T-helper 22 cell (primary cell): ENCODE measurements at places on chromosomes 4 and X.

GRCh38 chrX:14673236-14673635, 143.9 kb downstream of the GLRA2 start:
- DNase-seq, result no peak

- no peak for DNase-seq
These were observed 105.5 kb downstream of the PRRG1 start for GRCh38 chrX:37454537-37455285.

GRCh38 chrX:129493643-129494042, 29.6 kb downstream of the SMARCA1 start:
- DNase-seq, result no peak

DNA sequence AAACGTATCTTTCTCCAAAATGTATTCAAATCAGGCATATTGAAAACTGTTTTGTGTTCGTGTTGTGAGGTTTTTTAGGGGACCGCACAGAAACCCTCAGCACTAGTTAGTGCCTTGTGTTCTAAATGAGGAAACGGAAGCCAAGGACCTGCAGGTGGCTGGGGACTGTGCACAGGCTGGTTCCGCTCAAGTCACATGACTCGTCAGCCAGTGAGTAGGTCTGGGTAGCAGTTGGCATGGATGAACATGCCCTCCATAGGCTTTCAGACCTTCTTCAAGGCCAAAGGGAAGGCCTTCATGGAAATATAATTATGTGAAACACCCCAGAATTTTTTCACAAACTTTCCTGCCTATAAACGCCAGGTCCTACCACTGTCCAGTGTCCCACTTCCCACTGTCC, 1.3 kb upstream of the F11 start:
- no peak for DNase-seq

- no peak for DNase-seq
These were observed 102.3 kb upstream of the MTM1 start for GRCh38 chrX:150465881-150466775.

DNA sequence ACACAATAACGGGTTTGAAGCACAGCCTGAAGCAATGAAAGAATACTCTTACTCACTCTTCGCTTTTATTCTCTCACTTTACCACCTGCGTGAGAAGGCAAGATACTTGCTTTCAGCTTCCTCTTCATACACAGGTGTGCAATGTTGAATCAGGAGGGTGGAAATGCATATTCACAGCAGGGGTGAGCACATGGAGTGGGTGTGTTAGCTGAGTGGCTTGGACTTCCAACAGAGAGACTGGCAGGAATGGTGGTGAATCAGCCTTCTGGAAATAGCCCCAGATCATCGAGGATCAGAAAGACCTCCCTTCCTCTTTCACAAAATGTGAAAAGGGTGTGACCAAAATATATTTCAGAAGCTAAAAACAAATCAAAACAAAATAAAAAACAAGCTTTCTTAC, 521.2 kb downstream of the STIM2 start:
- no peak for DNase-seq

- no peak for DNase-seq
These were observed 34.8 kb downstream of the ZFP42 start for GRCh38 chr4:188030401-188030800.

DNA sequence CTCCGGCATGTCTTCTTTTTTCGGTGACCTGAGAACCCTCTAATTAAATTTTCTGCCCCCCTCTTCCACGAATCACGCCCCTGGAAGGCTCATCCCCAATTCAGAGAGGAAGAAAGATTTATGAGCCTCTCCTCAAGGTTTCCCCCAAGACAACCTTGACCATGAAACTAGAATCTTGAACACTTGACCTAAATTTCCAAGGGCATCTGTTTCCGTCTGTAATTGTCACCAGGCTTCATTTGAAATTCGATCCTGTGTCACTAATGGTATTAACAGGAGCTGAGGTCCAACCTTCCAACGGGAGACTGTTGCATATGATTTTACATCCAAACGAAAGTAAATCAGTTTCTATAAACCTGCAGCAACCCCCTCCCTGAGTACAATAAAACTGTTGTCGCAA, 139.9 kb upstream of the ZIC3 start:
- DNase-seq, result no peak

DNA sequence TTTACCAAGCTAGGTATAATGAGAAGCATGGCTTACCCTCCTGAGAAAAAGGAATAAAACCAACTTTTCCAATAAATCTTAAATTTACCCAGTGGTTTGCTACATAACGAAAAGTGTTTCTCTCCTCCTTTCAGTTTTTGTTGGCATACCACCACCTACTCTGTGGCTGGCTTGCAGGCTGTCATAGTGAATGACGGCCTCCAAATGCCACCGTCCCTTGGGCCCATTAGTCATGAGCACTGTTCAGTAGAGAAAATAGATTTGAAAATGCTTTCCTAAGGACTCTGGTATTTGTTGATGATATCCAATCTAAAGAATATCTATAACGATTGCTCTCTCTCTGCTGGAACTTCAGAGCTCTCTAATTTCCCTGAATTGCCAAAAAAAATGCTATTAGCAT, 488.3 kb downstream of the MAGEE1 start:
- no peak for DNase-seq

DNA sequence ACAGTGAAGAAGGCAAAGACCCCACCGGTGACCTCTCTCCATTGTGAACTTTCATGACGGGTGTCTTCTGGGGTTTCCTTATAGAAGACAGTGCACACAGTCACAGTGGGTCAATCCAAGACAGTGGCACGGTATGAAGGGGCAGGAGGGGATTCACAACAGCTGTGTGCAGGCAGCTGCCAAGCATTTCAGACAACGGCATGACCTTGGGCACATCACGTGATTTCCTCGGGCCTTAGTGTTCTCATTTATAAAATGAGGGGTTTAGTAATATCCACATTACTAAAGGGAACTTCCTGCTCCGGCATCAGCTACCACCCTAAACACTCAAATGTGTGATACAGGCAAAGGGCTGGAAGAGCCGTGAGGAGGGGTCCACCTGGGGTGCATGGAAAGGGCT, 42.9 kb downstream of the RBM47 start:
- no peak for DNase-seq

GRCh38 chr4:65789805-65790204, 119.5 kb upstream of the EPHA5 start:
- DNase-seq, result no peak

GRCh38 chr4:183396227-183396637, 48.2 kb upstream of the CDKN2AIP start:
- DNase-seq, result no peak

DNA sequence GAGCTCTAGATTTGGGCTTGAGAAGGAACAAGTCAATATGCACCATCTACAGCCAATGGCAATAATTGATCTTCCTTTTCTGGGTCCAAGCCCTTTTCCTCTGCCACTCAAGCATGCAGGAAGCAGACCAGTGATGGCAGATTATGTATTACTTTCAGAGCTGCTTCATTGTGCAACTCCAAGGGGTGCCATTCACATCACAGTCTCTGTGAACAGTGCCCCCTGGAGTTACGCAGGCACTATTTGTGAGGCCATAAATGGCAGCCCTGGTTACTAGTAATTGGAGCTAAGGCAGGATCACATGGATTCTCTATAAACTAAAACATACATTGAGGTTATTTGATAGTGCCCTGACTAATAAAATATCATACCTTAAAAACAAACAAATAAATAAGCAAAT, 313.4 kb upstream of the SLC7A11 start:
- DNase-seq, result no peak

DNA sequence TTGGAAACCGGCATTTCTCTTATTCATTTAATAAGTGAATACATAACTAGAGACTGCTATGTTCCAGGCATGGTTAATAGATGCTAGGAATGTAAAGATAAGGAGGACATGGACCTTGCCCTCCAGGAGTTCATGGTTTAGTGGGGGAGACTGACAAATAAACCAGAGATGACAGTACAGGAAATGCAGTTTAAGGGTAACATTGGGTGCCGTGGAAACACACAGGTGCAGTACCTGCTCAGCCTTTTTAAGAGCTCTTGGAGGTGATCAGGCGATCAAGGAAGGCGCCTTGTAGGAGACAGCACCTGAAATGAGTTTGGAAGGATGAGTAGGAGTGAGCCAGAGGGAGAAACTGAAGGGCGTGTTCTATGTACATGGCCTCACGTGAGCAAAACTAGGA, 145.8 kb downstream of the AASDH start:
- no peak for DNase-seq

DNA sequence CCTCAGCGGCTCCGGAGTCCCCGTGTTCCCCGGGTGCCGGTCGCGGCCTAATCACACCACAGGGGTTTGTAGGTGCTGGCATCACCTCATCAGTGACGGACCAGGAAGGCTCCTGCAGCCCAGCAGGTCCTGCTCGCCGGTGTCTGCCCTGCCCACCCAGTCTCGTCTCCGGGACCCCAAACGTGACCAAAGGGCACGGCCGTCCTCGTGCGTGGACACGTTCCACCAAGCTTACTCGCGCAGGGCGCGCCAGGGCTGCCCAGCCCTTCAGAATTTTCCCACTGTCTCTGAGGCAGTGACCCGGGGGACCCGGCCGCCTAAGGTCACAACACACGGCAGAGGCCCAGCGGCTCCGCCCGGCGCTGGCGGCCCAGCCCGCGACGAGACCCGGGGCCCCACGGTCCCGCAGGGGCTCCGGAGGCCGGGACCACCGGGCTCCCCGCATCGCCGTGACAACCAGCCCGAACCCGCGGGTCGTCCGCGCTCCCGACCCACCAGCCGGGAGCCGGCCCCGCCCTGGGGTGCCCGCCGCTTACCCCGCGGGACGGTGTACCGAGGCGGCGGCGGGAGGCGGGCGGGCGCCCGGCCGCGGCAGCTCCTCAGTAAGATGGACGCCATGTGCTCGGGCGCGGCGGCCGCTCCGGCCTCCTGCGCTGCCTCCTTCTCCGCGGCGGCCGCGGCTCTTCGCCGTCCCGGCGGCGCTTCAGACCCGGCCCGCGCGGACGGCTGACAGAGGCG, 454 bp downstream of the LETM1 start:
- no peak for DNase-seq
